Body of pancreas (tissue), 4 donors: ENCODE measurements at places on chromosomes 4 and X. TPM values are rescaled to one million over a fixed set of nuclear protein-coding genes. Genes with fewer than 3 reads are reported as not detected.

DNA sequence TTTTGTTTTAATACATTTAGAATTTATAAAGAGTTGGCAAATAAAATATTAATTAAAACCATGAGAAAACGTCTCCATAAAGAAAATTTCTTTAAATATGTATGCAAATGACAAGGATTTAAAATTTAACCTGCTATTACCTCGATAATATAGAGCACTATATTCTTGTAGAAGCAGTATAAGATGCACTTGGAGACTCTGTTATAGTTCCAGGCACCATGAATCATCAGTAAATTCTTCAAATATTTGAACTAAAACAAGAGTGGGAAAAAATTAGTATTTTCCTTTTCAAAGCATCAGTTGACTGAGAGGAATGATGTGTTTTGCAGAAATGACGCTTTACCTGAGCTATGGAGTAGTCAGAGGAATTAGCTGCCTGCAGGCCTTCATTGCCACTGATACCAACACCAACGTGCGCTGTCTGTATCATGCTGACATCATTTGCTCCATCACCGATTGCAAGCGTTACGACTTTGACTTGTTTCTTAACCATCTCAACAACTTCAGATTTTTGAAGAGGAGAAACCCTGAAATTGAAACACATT, 67.3 kb downstream of the SHISA3 start:
- no peaks in the 10 kb centered on the region for H3K36me3 ChIP-seq
- H3K27ac ChIP-seq, result no peak overlapping the region
- H3K4me3 ChIP-seq, result no peak overlapping the region
- no peak for DNase-seq
- H3K27me3 ChIP-seq, result no peaks in the 10 kb centered on the region

MMRN1 gene
- total RNA-seq, result 8.2 TPM

DNA sequence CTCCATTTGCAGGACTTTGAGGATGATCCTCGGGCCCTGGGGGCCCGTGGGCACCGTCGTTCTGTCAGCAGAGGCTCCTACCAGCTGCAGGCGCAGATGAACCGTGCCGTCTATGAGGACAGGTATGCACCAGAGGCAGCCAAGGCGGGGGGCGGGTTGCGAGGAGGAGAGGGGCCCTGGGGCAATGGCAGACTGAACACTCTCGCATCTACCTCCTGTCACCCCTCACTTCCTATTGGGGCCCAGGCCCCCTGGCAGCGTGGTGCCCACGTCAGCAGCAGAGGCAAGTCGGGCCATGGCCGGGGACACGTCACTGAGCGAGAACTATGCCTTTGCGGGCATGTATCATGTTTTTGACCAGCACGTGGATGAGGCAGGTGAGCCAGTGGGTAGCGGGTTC, 2.0 kb downstream of the WDR13 start:
- H3K4me1 ChIP-seq, result peaks cover 25% of the 10 kb centered on the region
- H3K27me3 ChIP-seq, result no peaks in the 10 kb centered on the region
- peaks cover 10% of the 10 kb centered on the region for H3K36me3 ChIP-seq

DNA sequence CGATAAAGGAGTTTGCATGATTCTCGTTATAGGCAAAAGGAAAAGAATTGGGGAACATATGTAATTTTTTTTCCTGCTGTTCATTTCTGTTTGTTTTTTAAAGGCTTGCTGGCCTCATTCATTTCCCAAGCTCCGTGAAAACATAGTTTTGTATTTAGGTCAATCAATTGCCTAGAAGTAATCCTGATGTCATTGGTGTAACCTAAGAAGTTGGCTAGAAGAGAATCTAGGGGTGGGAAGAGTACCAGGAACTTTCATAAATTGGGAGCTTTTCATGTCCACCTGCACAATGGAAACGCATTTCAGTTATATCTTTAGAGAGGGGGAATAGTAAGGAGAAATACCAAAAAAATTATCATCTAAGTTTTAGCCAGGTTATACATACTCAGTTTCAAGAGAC, 3.8 kb downstream of the RAPGEF2 start:
- H3K4me1 ChIP-seq, result peaks cover 38% of the 10 kb centered on the region
- no peak overlapping the region for H3K4me3 ChIP-seq

PCDH19 gene
- 0.33 TPM for total RNA-seq

- H3K4me1 ChIP-seq, result no peaks in the 10 kb centered on the region
- H3K27me3 ChIP-seq, result no peaks in the 10 kb centered on the region
- no peaks in the 10 kb centered on the region for H3K36me3 ChIP-seq
- DNase-seq, result no peak
- H3K4me3 ChIP-seq, result no peak overlapping the region
Observed at GRCh38 chr4:13905543-13905942, 278.0 kb upstream of the BOD1L1 start.

LRIT3 gene
- 0.26 TPM for total RNA-seq

GRCh38 chrX:132520792-132521191, 32.0 kb upstream of the MBNL3 start:
- H3K27ac ChIP-seq, result no peak overlapping the region
- H3K27me3 ChIP-seq, result no peaks in the 10 kb centered on the region
- H3K36me3 ChIP-seq, result no peaks in the 10 kb centered on the region
- H3K4me1 ChIP-seq, result no peaks in the 10 kb centered on the region
- H3K4me3 ChIP-seq, result no peak overlapping the region
- no peak for DNase-seq

DNA sequence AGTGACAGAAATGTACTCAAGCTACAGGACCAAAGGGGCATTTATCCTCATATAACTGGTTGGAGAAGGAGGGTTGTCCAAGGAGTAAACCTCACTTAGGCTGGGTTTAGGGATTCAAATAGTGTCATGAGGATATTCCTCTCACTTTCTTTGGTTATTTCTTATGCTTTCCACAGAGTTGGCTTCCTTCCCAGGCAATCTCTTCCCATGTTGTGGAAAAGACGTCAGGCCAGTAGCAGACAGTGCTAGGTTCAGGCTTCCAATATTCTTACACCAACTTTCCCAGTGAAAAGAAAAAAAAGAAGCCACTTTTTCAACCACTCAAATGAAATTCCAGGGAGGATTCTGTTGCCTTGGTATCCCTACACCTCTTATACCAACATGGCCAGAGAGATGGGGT, 653.0 kb downstream of the C4orf33 start:
- H3K4me3 ChIP-seq, result no peak overlapping the region
- H3K4me1 ChIP-seq, result no peaks in the 10 kb centered on the region
- no peak overlapping the region for H3K27ac ChIP-seq
- H3K36me3 ChIP-seq, result no peaks in the 10 kb centered on the region
- no peaks in the 10 kb centered on the region for H3K27me3 ChIP-seq

DNA sequence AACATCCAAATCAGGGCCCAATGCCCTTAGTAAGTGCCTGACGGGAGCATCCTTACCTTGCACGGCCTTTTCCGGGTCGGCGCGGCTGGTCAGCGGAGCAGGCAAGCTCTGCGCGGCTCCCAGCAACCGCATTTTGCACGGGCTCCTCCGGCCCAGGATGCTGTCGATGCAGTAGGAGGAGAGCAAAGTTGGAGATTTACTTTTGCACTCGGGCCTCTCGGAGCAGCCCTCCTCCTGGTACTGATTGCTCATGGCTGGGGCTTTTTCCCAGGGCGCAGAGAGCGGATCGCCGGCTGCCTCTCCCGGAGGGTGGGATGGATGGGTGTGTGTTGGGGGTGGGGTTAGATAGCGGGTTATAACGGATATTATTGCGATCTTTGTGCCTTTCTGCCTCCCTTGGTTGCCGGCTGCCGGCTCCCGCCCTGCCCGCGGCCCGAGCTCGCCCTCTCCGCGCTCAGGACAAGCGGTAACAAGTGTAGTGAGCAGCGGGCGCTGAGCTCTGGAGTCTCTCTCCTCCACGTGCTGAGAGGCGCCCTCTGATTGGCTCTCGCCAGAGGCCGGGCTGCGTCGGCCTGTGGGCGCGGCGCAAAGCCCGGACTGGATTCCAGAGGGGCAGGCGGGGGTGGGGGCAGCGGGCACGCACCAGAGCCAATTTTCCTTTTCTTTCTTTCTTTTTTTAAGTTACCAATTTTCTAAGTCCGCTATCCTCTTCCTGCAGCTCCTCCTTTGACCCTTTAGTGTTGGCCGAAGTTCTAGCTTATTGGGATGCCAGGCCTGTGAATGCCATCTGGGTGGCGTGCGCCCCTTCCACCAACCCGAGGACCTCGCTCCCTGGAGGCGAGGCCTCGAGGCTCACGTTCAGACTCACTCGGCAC, at the start of gene ARX:
TSS of gene ARX (minus strand) at position 480 of the 875 bp plus-strand sequence. CDS start at position 252, 228 bp downstream.
- no peak within 1 kb of the TSS for H3K27ac ChIP-seq
- peaks cover 12% of the 10 kb centered on the region for H3K27me3 ChIP-seq
- H3K36me3 ChIP-seq, result no peaks in the 10 kb centered on the region
- H3K4me3 ChIP-seq, result no peak within 1 kb of the TSS

GRCh38 chr4:185590982-185591381, 55.7 kb upstream of the PDLIM3 start:
- H3K4me3 ChIP-seq, result no peak overlapping the region
- peaks cover 9% of the 10 kb centered on the region for H3K36me3 ChIP-seq
- DNase-seq, result no peak
- H3K4me1 ChIP-seq, result peaks cover 14% of the 10 kb centered on the region
- no peaks in the 10 kb centered on the region for H3K27me3 ChIP-seq

DNA sequence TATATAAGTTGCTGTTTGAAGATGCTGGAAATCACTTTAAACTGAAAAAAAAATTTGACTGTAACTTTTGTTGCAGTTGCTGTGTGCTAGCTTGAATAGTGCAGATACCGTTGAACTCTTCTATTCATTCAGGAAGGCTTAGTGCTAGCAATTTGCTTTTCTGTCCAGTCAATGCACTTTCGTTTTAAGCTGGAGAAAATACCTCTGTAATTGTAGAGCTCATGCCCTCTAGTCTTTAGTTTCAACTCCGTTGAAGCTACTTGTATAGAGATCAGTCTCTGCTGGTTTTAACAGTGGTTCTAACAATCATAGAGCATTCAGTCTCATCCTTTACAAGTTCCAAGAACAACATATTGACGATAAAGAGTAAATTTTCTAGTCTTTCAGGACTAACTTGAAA, 49.0 kb upstream of the TRPC3 start:
- no peaks in the 10 kb centered on the region for H3K27me3 ChIP-seq
- no peak for DNase-seq
- H3K27ac ChIP-seq, result no peak overlapping the region
- H3K4me3 ChIP-seq, result no peak overlapping the region

GRCh38 chrX:40054793-40055192, 43.0 kb downstream of the BCOR start:
- H3K27me3 ChIP-seq, result no peaks in the 10 kb centered on the region
- DNase-seq, result no peak
- no peaks in the 10 kb centered on the region for H3K4me1 ChIP-seq
- no peak overlapping the region for H3K27ac ChIP-seq

DNA sequence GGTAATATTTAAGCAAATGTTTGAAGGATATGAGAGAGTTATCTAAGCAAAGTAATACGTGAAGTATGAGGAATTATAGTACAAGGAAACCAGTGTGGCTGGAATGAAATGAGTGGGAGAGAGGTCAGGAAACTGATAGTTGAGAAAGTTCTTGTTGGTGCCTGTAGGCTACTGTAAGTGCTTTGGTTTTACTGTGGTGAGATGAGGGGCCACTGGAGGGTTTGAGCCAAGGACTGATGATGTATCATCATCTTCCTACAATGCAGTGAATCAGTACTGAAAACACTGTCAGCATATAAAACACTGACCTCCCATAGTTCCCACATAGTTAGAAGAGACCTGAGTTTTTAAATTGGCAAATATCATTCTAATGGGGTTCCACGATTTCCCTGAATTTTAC, 367.5 kb upstream of the CTSO start:
- no peak for DNase-seq
- H3K36me3 ChIP-seq, result no peaks in the 10 kb centered on the region
- no peak overlapping the region for H3K27ac ChIP-seq

GRCh38 chr4:139977838-139978609, 176.0 kb downstream of the MAML3 start:
- no peaks in the 10 kb centered on the region for H3K27me3 ChIP-seq
- H3K36me3 ChIP-seq, result no peaks in the 10 kb centered on the region
- no peak for DNase-seq
- H3K4me3 ChIP-seq, result no peak overlapping the region

- no peak overlapping the region for H3K4me3 ChIP-seq
- no peak overlapping the region for H3K27ac ChIP-seq
- no peaks in the 10 kb centered on the region for H3K4me1 ChIP-seq
- no peaks in the 10 kb centered on the region for H3K36me3 ChIP-seq
- DNase-seq, result no peak
Observed at GRCh38 chrX:113551919-113552318, 711.3 kb upstream of the AMOT start.

SERTM2 gene
- total RNA-seq, result not detected

RIPPLY1 gene
- total RNA-seq, result not detected

DNA sequence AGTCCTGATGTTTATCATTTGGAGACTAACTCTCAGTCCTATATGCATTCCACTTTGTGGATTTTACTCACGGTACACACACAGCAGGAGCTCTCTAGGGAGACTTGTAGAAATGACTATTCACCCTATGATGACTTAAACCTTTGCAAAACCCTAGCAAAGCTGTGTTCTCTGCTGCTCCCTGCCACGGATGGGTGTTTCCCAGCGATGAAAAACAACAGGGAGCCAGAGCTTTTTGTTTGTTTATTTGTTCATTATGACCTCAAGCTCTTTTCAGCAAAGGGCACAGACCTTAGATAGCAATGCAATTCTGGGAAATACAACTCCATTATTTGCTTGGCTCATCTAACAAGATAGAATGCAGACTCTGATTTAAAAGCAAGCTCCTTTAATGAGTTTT, 156.6 kb downstream of the GRIA3 start:
- no peaks in the 10 kb centered on the region for H3K27me3 ChIP-seq
- H3K4me3 ChIP-seq, result no peak overlapping the region
- DNase-seq, result no peak
- H3K4me1 ChIP-seq, result no peaks in the 10 kb centered on the region

DNA sequence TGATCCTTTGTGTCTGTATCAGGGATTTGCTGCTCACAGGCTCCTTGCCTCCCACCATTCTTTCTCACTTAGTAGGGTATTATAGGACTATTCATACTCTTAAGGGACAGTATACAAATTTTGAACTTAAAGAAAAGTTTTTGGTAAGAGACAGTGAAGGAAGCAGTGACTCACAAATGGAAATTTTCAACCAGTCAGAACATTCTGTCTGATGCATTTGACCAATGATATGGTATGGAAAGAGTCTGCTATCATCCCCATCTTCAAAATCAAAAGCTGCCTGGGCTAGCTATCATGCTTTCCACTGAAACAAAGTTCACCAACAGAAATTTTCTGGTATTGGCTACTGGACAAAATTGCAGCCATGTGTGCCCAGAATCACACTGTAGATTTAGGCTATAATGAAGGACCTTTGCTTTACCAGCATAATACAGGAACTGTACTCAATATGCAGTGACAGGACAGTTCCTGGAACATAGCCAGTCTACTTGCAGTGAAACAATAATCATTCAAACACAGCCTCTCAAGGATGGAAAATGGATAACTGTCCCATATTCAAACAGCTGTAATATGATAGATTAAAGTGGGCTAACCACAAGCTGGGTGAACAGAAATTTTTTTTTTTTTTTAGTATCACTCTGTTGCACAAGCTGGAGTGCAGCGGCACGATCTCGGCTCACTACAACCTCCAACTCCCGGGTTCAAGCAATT, 109.0 kb upstream of the ACSL4 start:
- no peak for DNase-seq
- H3K4me3 ChIP-seq, result no peak overlapping the region
- no peaks in the 10 kb centered on the region for H3K27me3 ChIP-seq
